ENCODE measurements at places on chromosomes 16 and 17.
A peak's percentile ranks its signal among the peaks of the same experiment; 100 is the strongest.

DNA sequence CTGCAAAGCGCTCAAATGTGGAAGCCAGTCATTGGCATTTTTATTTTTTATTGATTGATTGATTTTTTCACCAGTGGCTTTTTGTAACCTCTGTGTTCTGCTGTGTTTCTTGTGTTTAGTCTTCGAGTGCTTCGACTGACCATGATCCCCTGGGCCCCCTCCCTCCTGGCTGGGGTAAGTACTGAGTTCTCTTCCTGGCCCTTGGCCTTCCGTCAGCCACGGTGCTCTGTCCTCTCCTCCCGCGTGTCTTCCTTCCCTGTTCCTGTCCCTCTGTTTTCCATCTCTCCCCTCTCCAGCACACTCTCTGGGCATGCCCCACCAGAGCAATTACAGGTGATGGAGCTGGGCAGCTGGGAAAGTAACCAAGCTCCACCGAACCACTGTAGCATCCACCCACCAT lies 25.8 kb upstream of the CLEC18A start:
- DNase-seq, result no peak

- peak; percentile 31 for DNase-seq
Measured at GRCh38 chr17:62059414-62059813, 5.7 kb downstream of the MED13 start.

DNA sequence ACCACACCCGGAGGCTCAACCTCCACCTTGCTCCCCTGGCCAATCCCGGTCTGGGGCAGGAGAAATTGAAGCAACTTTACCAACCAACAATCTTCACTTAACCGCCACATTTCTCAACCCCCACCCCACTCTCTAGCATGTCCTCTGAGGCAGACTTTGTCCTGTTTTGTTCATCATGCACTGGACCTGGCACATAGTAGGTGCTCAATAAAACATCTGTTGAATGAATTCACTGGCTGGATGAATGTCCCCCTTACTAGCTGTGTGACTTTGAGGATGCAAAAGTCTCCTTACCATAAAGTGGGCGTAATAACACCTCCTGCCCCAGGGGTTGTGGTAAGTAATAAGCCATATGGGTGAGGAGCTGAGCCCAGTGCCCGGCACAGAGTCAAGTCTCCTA lies 5.8 kb downstream of the SPPL2C start:
- no peak for DNase-seq

- no peak for DNase-seq
Measured at GRCh38 chr16:79972053-79972704, 371.6 kb upstream of the MAF start.

DNA sequence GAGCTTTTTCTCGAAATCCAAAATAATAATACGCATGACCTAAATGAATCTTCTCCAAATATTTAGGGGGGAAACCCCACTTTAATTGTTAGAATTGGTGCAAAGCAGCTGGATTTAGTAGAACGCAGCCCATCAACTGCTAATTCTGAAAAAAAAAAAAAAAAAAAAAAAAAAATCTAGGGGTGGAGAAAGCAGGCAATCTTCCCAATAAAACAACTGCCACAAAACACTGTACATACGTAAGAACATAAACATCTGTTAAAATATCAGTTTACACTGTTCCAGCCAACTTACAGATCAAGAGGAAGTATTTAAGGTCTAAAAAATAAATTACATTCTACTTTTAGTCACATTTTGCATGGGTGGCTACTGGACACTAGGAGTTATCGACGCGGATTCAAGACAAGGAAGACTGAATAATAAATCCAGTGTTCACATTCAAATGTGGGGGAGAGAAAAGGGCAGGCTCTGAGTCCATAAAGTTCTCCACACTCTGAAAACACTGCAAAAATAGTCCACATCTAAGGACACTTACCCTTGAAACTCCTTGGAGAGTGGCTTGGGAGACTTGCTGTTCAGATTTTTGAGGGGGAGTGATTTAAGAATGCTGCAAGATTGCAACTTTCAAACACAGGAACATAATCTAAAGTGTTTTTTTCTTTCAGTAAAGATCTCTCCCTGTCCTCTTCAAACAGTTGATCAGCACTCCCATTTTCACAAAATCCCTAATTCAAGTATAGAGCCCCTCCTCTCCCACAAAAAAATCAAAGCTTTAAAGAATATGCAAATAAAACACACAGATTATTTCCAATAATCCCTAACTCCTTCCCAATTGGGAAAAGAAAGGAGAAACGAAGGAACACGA lies 1.3 kb downstream of the APPBP2 start:
- peak; percentile 39 for DNase-seq

DNA sequence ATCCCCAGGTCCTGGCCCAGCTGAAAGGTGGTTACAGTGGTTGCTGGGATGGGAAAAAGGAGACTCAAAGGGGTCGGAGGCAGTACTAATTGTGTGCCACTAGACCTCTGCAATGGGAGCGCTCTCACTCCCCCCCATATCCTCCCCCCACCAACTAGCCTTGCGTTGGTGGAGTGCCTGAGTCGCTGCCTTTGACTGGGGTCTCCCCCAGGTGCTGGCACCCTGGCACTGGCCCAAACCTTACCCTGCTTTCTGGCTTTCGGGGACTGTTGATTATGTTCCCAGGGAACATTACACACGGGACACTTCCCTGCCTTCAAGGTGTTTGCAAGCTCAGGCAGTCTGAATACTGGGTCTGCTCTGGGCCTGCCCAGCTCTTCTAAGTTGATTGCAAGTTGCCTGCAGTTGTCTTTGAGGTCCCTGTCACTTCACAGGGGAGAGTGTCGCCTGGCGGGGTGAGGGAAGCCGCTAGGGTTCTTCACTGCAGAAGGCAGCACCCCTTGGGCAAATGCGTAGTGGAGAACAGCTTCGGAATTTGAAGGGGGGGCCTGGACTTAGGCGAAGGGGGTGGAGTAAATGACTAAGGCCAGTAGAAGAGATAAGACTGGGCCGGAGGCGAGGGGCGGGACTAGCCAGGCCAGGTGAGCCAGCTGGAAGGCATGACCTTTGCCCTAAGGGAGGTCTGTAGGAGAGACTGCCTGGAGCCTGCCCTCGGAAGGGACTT lies 98.0 kb downstream of the RAB11FIP4 start:
- DNase-seq, result peak; percentile 29

DNA sequence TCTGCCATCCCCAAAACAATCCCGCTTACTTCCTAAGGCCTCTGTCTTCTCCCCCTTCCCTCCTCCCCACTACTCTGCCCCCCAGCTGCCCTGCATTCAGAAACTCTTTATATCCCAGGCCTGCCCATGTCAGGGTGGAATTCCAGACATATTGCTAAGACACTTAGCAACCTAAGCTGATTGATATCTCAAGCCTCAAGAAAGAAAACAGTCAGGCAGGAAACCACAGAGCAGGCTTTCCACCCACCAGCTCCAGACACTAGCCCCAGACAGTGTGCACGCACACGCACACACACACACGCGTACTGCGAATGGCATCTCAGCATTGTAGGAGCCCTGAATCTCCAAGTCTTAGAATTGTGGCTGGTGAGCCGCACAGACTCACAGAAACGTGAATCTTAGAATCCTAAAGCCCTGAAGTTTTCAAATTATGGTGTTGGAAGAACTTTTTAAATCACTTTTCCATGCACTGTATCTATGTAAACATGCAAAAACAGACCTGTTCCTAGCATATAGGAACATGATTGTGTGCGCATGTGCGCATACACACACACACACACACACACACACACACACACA lies 8.8 kb upstream of the LPCAT2 start:
- no peak for DNase-seq

DNA sequence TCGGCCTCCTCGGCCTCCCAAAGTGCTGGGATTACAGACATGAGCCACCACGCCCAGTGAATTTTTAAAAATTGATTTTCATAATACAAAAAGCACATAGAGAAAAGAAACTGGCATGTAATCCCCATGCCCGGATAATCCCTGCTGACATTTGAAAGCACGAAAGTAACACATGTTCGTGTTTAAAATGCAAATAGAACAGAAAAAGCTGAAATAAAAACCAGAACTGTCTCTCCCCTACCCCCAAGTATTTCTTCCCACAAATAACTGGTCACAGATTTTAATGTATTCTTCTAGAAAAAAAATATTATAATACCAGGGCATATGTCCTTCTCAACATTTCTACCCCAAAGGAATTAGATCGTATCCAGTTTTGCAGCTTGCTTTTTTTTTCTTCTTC lies 222.9 kb downstream of the SLC39A11 start:
- no peak for DNase-seq

DNA sequence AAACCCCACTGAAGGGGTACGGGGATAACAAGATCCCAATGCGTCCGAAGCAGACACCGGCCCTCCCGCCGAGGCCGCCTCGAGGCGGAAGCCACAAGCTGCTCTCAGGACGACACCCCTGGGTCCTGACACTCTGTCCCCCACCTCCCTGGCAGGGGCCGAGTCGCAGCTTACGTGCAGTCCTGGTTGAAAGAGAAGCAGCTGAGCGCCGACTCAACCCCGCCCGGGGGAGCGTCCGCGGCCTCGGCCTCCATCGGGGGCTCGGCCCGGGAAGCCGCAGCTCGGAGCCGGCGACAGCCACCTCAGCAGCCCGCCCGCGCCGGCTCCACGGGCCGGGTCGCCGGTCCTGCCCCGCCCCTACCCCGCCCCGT lies at the start of gene WIPI1:
Gene WIPI1 (minus strand): TSS at position 329 of the 371 bp plus-strand sequence. CDS start 75 bp downstream, at position 254.
- no peak for DNase-seq

DNA sequence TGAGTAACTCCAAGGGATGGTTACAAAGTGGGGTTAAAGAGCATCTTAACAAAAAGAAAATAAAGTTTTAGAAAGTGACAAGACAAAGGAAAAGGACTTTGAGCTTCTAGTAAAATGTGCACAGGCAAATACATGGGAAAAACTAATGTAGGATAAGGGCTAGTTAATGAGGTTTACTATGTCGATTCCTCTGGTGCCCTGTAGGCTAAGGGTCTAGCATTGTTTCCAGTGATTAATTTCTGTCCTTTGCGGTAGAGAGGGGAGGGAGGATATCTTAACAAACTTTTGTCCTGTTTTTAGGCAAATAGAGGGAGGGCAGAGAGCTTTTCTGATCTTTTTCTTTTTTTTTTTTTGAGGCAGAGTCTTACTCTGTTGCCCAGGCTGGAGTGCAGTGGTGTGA lies 96.6 kb upstream of the SIAH1 start:
- DNase-seq, result no peak

DNA sequence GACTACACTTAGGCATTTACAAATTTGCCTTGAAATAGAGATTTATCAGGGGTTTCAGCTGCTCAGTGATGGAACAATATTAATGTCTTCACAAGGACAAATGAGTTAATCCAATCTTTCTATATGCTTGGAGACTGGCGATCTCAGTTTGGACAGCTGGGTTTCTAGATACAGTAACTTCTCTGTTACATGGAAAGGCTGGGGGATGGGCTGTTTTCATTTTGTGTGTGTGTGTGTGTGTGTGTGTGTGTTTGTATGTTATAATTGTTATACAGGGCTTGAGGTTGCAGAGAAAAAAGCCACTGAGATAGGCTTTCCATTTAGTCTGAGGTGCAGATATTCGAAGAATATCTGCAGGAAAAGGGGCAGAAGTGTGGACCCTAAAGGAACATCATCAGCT lies 359.3 kb upstream of the SALL1 start:
- DNase-seq, result no peak

GRCh38 chr17:75875940-75876189 lies 2.5 kb downstream of the TRIM47 start:
- DNase-seq, result no peak

GRCh38 chr16:50778284-50779163 lies 36.6 kb downstream of the CYLD start:
- DNase-seq, result no peak

DNA sequence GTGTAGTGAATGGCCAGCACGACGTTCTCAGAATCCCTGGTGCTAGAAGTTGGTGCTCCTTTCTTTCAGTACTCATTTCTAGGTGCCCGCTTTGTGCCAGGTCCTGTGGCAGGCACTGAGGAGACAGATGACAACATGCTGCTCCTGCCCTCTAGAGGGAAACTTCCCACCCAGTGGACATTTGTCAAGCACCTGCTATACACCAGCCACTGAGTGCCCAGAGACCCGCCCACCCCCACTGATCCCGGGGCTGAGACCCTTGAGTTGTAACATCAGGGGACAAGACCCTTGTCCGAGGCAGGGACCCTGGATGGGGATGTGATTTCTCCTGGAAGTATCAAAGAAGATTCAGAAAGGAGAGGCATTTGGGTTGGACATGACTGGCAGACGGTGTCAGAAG lies 25.1 kb downstream of the UNC13D start:
- no peak for DNase-seq

DNA sequence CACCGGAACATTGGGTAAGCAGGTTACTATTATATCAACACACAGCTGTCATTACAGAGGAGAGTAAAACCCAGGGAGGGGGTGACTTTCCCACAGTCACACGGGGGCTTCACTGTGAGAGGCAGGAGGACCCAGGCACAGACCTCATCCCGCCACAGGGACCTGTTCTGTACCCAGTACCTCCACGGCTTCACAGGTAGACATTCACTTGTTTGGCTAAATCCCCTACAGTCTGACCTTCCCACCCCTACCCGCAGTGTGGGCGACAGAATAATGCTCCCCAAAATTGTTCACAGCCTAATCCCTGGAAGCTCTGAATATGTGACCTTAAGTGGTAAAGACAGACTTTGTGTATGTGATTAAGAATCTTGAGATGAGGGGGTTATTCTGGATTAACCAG lies 16.5 kb downstream of the LITAF start:
- DNase-seq, result no peak

- peak; percentile 38 for DNase-seq
Measured at GRCh38 chr17:62064029-62064790, 868 bp downstream of the MED13 start.

DNA sequence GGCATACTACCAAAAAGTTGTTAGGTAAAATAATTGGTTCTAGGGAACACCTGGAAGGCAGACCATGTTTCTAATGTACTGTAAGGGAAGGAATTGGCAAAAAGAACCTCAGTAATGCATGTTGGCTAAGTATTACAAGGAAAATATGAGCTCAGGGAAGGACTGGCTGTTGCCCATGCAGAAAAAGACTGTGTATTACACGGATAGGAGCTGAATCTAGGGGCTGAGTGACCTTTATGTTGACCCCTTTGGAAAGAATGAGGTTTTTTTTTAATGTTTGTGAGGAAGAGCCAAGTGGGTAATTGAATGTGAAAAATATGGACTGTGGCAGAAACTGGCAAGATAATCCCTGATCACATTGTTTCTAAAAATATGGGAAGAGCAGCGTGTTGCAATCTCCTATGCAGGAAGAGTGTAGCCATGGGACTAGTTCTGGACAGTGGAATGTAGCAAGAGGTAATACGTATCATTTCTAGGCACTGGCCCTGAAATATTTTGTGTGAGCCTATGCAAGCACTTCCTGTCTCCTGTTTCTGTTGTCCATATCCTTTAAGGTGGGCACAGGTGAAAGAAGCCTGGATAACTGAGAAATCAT lies 95.1 kb upstream of the CNTNAP4 start:
- no peak for DNase-seq

DNA sequence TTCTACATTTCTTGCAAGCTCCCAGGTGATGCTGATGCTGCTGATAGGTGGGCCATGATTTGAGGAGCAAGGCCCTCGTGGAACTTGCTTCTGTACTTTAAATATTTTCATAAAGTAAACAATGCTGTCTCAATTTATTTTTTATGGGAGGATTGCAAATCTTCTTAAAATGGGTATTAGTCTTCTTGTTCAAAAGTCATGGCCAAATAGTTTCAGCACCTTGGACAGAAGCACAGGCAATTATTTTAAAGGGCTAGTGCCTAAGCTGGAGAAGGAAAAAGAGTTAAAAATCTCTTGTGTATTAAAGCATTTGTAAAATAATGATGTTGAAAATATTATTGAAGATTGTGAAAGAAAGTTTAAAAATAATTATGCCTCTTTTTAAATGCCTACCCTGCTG lies 50.5 kb downstream of the GPR139 start:
- DNase-seq, result no peak

GRCh38 chr16:31467151-31467773 lies 4.7 kb upstream of the TGFB1I1 start:
- DNase-seq, result no peak

GRCh38 chr17:33517746-33518145 lies 224.7 kb upstream of the ASIC2 start:
- DNase-seq, result no peak
